ENCODE measurements at places on chromosomes 3 and 15. TPM values are rescaled to one million over a fixed set of nuclear protein-coding genes. Genes with fewer than 3 reads are reported as not detected.

GRCh38 chr15:20386198-20386597, 155.4 kb downstream of the GOLGA6L6 start:
- no peak for DNase-seq

Gene DET1
- polyA plus RNA-seq, result 12.2 TPM

- DNase-seq, result no peak
These were observed 55.2 kb downstream of the NPTN start for GRCh38 chr15:73578026-73578425.

GRCh38 chr3:25043177-25043576, 384.9 kb upstream of the RARB start:
- DNase-seq, result no peak

Gene PATL2
- 0.51 TPM for polyA plus RNA-seq

DNA sequence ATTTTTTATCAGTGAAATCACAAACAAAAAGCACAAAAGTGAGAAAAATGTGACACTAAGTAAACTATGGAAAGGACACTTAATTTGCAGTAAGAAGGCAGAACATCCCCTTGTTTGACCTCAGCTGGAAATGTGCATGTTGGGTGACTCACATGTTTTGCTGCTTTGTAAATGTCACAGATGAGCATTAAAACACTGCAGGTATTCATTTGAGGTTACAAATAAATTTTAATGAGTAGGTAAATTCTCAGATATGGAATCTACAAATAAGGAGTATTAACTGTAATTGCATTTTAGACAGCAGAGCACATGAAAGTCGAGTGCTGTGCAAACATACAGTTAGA, 20.3 kb downstream of the CHMP2B start:
- no peak for DNase-seq

Gene HCLS1
- polyA plus RNA-seq, result 7.3 TPM

Gene TRIP4
- 49.0 TPM for polyA plus RNA-seq

DNA sequence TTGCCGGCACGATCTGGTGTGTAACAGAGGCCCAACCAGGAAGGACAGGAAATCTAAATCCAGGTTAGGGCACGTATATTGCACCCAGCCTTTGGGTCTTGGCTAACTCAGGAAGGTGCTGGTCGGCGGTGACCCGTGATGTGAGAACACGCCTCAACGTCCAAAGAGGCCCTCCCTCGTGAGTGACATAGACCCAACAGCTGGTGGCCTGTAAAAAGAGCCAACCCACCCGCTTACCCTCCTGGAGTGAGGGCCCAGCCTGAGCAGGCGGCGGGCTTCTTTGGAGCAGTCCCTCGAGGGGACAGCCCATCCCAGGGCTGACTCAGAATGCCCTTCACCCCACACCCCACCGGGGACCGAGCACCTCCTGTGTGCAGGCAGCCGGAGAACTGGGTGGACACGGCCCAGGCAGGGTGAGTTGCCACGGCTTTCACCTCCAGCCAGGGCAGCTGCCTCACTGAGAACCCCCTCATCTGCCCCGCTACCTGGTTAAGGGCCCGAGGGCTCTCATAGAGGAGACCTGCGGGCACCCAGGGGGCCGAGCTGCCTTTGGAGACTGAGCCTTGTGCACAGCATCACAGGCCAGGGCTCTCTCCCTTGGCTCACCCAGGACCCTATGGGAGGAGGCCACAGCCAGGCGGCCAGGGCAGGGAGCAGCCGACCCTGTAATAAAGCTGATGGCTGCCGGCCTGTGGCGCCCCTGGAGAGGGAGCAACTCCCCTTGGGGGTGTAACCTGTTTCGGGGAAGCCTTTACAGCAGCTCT, 41.8 kb downstream of the ZNF710 start:
- DNase-seq, result no peak

Gene ALDH1A2
- 325 TPM for polyA plus RNA-seq

DNA sequence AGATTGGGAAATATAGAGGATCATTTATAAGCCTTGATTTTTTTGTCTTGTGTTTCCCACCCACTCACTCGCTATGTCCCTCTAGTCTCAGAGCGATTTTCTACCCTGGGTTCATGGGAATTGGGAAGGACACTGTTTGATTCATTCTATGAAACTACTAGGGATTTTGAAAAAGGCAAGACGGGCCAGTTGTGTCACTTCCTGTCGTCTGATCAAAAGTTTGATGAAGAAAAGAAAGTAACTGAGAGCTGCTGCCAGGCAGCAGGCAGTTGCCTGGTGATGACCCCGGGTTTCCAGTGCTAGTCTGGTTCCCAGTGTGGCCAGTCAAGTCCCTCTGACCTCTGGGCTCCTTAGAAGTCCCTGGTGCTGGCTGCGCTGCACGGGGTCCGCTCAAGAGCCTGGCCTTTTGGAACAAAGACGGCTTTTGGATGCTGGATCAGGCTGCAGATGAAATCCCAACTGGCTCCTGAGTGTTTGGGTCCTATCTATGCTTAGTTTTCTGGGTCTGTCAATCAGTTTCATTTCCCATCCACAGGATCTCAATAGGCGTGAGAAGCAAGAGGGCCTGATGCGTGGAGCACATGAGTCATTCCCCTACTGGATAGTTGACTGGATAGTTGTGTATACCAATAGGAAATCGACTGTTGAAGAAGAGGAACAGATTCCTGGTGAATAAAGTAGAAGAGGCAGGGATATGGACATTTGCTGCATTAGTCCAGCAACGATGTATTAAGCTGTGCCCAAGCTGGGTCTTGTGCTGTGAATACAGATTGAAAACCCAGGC, 89.7 kb downstream of the EEFSEC start:
- no peak for DNase-seq

GRCh38 chr3:4408958-4409357, 58.1 kb downstream of the SUMF1 start:
- no peak for DNase-seq

DNA sequence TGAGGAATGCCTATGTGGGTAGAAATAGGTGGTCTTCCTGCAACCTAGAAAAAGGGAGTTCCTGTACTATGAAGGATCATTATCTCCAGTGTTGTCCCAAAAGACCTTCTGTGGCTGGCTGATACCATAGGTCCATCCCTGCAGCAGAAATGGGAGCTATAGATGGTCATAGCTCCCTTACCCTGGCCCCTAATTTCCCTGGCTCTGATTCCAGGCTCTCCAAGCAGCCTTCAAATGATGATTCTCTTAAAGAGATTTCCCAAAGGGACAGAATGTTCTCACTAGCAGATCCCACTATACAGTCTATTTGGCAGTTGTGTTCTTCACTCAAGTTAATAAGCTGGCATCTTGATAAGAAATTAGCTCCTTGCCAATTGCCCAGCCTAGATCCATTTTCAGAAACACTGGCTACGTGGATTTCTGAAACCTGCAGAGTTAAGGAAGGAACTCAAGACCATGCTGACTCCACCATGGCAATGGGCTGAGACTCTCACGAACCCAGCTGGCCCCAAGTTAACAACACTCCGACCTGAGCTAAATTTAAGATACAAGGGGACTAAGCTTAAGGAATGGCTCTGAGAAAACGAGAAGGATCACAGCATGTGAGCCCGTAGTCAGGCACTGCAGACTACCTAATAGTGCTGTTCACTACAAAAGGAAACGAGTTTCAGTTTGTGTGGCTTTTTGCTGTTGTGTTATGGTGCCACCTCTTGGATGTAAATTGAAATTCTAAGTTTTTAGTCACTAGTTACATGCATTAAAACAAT, 11.4 kb downstream of the C15orf40 start:
- no peak for DNase-seq

DNA sequence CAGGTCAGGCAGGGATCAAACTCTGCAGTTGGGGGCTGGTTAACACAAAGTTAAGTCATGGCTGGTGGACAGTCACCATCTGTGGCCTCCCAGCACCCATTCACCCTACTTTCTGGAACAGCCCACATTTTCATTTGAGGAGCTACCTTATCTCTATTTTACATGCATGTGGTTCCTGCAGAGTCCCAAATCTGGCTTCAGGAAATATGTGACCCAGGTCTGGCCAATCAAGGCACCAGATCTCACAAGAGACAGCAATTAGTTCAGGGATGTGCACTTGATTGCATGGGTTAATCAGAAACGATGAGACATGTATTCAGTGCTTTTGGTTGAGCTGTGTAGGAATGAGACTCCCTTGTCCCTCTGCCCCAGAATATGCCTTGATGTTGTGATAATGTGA, 170.9 kb downstream of the NR2F2 start:
- no peak for DNase-seq

GRCh38 chr3:110526777-110527727, 544.6 kb upstream of the NECTIN3 start:
- DNase-seq, result no peak

Gene SNX4
- polyA plus RNA-seq, result 77.8 TPM

DNA sequence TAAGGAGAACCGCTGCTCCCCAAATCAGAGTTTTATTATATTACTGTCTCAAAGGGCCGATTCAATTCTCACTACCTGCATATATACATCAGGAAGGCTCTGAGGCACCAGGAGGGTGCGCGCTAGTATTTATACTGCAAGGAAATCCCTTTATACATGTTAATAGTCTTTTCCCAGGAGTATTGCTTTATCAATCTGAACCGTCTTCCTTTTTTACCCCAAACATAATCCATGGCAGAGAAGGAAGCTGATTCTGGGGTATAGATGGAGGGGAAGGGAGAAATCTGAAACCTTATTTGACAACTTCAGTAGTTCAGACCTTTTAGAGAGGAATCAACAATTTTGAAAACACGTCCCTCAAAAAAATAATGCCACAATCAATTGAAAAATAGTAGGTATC, at the start of gene POU1F1:
TSS of gene POU1F1 (minus strand) at position 101 of the 400 bp plus-strand sequence. CDS start 122 bp downstream, outside the sequence.
- DNase-seq, result no peak

DNA sequence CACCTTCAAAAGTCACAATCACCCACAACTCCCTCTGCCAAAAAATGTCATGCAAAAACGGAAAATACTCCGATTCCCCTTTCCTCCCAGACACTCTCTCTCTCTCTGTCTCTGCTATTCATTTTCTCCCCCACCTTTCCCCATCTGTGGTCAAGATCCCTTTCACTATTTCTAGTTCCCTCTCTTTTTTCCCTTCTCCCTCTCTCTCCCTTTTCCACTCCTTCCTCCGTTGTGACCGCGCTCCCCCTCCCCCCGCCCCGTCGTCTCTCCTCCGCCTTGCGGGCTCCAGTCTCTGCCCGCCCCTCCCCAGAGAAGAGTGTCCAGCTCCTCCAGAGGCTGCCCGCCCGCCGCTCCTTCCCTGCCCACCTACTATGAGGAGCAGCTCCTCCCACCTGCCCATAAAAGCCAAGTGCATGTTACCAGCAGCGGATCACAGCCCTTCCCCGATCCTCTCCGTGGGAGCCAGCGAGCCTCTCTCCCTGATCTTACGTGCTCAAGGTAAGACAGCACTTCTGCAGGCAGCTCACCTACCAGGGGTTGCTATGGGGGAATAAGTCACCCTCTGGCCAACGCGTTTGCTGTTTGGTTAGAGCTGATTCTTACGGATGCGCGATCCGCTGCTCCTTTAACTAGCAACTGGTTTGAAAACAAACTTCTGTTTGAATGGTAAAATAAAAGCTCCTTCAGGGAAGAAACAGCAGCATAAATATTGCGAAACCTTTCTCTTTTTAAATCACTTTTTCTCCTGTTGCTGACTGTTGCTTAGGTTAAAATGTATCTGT, at the start of gene COL8A1:
TSS of gene COL8A1 (plus strand) at position 428 of the 782 bp plus-strand sequence. CDS start 152,089 bp downstream, outside the sequence.
- no peak for DNase-seq

GRCh38 chr3:5013021-5013906, 34.0 kb downstream of the BHLHE40 start:
- no peak for DNase-seq

DNA sequence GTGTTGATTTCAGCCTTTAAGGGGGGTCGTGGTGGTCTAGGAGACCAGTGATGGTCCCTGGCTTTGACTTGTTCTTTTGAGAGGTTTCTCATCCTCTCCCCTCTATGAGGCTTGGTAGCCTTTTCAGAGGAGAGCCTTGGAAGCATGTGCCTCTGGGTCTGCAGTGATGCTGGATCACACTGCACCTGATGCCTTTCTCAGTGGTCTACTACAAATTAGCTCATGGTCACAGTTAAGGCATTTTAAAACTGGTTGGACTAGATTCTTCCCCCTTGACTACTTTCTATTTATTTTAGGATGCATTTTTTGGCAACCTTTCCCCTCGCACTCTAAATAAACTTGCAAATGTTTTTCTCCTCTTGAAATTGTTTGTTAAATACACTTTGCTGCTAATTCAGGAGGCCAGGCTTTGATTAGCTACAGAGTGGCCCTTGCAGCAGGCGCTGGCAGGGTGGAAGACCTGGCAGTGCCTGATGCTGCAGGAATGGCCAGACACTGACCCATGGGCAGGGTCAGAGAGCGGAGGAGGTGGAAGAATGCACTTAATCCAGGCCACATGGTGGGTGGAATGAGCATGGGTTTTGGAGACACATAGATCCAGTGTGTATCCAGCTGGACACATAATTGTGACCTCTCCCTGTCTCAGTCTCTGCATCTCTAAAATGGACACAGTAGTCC, 318.8 kb upstream of the CTDSPL start:
- DNase-seq, result no peak

- no peak for DNase-seq
These were observed 32.9 kb downstream of the PSTPIP1 start for GRCh38 chr15:77027697-77028450.

DNA sequence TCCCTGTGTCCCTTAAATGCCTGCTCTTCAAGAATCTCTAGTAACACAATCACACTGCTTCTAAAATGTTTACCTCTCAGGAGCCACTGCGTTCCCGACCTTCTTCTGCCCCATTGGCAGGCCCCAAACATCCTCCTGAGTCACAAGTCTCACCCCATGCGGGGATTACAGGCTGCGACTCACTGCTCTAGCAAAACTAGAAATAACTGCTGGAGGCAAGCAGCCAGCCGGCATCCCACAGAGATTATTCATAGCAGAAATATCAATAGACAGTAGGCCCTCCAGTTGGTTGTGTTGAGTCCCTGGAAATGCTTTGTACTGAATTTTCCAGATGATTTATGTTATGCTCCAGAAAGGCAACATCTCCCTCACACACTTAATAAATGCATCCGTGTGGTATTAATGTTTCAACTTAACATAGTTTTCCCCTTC, 64.8 kb downstream of the RFTN1 start:
- DNase-seq, result no peak

Gene GOLGA6L10
- 3.5 TPM for polyA plus RNA-seq

DNA sequence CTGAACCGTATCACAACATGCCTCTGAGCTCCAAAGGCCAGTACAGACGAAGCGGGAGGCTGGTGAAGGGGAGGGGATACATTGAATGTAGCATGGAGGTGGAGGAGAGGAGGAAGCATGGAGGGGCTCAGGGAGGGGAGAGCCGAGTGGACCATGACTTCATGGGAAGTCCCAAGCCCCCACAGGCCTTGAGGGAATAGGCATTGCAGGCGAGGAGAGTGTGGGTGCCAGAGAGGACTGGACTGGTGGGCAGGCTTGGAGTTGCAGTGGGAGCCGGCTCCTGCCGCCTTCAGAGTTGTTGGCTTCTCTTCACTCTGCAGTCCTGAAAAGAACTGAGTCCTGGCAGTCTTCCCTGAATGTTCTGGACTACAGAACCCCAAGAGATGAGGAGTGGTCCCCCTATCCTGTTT, 3.3 kb upstream of the RNU6-1 start:
- no peak for DNase-seq

GRCh38 chr3:33047842-33048834, 48.8 kb downstream of the GLB1 start:
- no peak for DNase-seq

GRCh38 chr15:67401336-67401735, 119.6 kb upstream of the C15orf61 start:
- DNase-seq, result no peak

All from right renal cortex interstitium (tissue), 3 donors.